ENCODE measurements at places on chromosomes 3 and 15. TPM values are rescaled to one million over a fixed set of nuclear protein-coding genes. Genes with fewer than 3 reads are reported as not detected.

Gene SLC27A2
- polyA plus RNA-seq, result 46.9 TPM

Gene PPP1R14D
- polyA plus RNA-seq, result 0.50 TPM

Gene ROPN1
- 0.18 TPM for polyA plus RNA-seq

Gene RPL32
- polyA plus RNA-seq, result 2,077 TPM

Gene CCR3
- 0.07 TPM for polyA plus RNA-seq

- no peak for DNase-seq
Measured at GRCh38 chr3:141789281-141789680, 26.1 kb downstream of the GRK7 start.

DNA sequence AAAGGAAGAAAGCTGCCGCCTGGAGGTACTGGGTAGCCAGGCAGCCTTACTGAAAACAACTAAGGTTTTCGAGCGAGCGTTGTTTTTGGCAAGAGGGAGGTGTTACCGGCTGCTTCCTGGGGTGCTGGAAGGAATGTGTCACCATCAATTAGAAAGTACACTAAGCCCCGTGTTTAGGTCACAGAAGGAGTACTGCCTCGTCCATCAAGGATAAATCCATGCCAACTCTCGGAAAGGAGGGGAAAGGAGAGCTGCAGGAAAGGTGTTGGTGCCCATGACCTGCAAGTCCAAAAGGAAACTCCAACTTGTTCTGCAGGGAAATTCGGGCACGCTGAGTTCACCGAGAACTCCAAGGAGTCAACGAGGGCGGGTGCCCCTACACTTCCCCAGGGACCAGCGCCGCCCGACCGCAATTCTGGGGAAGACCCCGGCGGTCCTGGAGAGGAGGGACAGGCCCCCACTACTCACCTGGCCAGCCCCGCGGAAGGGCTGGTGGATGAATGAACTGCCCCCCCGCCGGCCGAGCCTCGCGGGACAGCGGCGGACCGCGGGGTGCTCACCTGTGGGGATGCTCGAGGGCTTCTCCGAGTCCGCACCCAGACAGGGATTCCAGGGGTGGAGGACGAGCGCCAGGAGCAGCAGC lies 542 bp downstream of the PLOD2 start:
- peak; percentile 79 for DNase-seq

GRCh38 chr3:147368561-147369221 lies 37.7 kb downstream of the ZIC4 start:
- DNase-seq, result no peak

GRCh38 chr3:171417813-171418212 lies 42.4 kb downstream of the TNIK start:
- no peak for DNase-seq

Gene ALDH1L1
- 42.2 TPM for polyA plus RNA-seq

GRCh38 chr15:90407871-90408317 lies 19.9 kb downstream of the IQGAP1 start:
- no peak for DNase-seq

- no peak for DNase-seq
Measured at GRCh38 chr3:194488055-194488742, 1.4 kb upstream of the ATP13A3 start.

Gene PRSS50
- 2.6 TPM for polyA plus RNA-seq

Gene SQOR
- 25.4 TPM for polyA plus RNA-seq

DNA sequence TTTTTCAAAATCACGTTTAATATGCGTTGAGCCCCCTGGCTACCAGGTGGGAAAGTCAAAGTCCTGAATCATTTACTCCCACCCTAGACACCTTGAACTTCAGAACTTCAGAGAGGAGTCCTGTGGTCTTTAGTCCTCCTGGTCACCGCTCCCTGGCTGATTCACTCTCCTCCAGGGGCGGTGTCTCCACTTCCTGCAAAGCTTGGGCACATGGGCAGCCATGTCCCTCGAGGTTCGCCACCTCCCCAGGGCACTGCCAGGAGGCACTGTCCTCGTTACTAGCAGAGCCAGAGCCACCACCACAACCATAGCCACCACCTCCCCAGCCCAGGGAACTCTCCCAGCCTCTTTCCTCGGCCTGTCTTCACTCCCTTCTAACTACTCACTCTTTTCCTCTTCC lies 31.0 kb downstream of the LOXL1 start:
- DNase-seq, result no peak

All from renal pelvis (tissue), 12 donors.